ENCODE measurements at places on chromosomes 7 and 10.

- no peak overlapping the region for H3K4me3 ChIP-seq
- DNase-seq, result no peak
- H3K27ac ChIP-seq, result no peak overlapping the region
- H3K4me1 ChIP-seq, result no peaks in the 10 kb centered on the region
Observed at GRCh38 chr7:79735012-79735411, 281.5 kb upstream of the MAGI2 start.

DNA sequence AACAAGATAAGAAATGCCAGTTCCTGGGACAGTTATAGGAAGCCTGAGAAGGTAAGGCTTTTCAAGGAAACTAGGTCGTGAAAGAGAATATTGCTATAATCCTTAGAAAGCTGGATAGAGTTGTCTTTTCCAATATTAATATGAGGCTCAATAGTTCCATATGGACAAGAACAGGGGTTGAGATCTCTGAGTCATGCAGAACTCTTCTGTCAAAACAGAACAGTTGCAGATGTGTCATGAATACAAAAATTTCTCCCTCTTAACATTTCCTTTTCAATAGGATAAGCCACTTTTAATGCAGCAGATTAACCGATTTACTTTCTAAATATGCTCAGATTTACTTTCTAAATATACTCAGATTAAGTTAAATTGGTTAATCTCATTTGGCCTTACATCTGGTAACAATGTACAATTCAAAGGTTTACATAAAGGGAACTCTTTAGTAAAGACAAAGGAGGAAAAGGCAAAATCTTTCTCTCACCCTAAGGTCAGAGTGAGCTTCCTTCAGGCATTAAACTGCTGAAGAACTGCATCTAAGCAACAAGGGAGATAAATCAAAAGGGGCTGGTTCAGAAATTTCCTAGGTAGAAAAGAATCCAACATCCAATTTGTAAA, 104.7 kb upstream of the PCDH15 start:
- DNase-seq, result no peak
- no peaks in the 10 kb centered on the region for H3K36me3 ChIP-seq
- no peaks in the 10 kb centered on the region for H3K4me1 ChIP-seq
- H3K27ac ChIP-seq, result no peak overlapping the region

- DNase-seq, result no peak
- H3K27me3 ChIP-seq, result no peaks in the 10 kb centered on the region
- peaks cover 5% of the 10 kb centered on the region for H3K36me3 ChIP-seq
- H3K4me1 ChIP-seq, result no peaks in the 10 kb centered on the region
- no peak overlapping the region for H3K27ac ChIP-seq
- no peak overlapping the region for H3K4me3 ChIP-seq
Observed at GRCh38 chr10:124991835-124992234, 49.9 kb downstream of the ZRANB1 start.

DNA sequence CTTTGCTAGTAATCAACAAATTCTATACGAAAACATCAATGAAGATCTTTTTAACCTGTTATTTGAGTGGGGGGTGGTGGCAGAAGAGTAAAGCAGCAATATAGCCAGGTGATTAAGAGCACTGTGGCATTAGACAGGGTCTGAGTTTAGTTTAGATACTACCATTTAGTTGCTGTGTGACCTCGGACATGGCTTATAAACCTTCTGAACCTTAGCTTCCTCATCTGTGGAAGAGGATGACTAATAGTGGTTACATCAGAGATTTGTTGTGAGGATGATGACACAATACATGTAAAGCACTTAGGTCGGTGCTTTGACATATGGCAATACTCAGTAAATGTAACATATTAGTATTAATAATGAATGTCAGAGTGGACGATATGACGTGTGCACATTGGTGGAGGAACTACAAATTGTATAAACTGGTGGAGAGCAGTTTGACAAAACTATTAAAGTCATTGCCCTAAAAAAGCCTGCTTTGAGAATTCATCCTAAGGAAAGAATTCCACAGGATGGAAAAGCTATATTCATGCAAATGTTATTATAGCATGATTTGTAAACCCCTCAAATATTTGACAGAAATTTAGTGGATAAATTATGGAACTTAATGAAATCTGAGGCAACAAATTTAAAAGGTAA, 24.3 kb downstream of the SPAG6 start:
- no peaks in the 10 kb centered on the region for H3K27me3 ChIP-seq
- H3K27ac ChIP-seq, result no peak overlapping the region
- no peak overlapping the region for H3K4me3 ChIP-seq
- no peaks in the 10 kb centered on the region for H3K36me3 ChIP-seq
- DNase-seq, result no peak

- no peaks in the 10 kb centered on the region for H3K36me3 ChIP-seq
- no peaks in the 10 kb centered on the region for H3K4me1 ChIP-seq
- no peak for DNase-seq
- no peak overlapping the region for H3K27ac ChIP-seq
Observed at GRCh38 chr7:108066486-108066885, 63.5 kb upstream of the LAMB1 start.

DNA sequence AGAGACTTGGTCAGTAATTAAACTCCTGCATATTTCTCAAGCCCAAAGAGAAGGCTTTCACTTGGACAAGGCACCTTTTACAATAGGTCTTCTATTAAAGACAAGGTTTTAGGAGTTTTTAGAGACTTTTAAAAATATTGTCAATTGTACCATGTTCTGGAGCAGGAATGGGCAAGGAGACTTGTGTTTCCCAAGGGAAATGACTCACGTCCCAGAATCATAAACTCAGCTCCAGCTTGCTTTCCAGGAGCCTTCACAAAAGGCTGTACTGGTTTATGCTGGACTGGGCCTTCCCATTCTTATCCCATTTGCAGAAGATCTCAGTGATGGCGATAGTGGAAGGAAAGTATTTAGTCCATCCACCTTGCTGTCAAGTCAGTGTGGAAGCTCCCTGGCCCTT, 7.8 kb upstream of the GLI3 start:
- DNase-seq, result no peak
- no peak overlapping the region for H3K27ac ChIP-seq
- H3K4me3 ChIP-seq, result no peak overlapping the region
- H3K36me3 ChIP-seq, result no peaks in the 10 kb centered on the region
- no peaks in the 10 kb centered on the region for H3K4me1 ChIP-seq
- peaks cover 18% of the 10 kb centered on the region for H3K27me3 ChIP-seq

DNA sequence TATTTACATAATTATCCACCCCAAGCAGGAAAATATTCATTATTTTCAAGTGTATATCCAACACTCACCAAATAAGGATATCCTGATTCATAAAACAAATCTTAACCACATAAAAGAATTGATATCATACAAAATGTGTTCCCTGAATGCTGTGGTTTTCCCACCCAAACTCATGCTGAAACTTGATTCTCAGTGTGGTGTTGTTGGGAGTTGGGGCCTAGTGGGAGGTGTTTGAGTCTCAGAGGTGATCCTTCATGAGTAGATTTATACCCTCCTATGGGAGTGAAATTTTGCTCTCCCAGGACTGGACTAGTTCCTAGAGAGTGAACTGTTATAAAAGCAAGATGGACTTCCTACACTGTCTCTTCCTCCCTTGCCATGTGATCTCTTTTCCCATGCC, 1028.3 kb downstream of the SORCS1 start:
- H3K4me3 ChIP-seq, result no peak overlapping the region
- no peaks in the 10 kb centered on the region for H3K36me3 ChIP-seq
- no peak for DNase-seq
